Epithelial cell of proximal tubule (primary cell): ENCODE measurements at places on chromosomes 7 and 10. TPM values are rescaled to one million over a fixed set of nuclear protein-coding genes. Genes with fewer than 3 reads are reported as not detected.

The ERV3-1 gene
- 9.7 and 11.0 TPM in 2 replicates for total RNA-seq

The TMEM130 gene
- total RNA-seq: 0.65 and 2.4 TPM in 2 replicates

The KBTBD2 gene
- total RNA-seq: 21.0 and 24.5 TPM in 2 replicates

The EN2 gene
- total RNA-seq: not detected in 2 replicates

The VGF gene
- total RNA-seq: 1.4 and 20.9 TPM in 2 replicates

The CDH23 gene
- total RNA-seq: under 0.01 TPM in 1 of 2 replicates, not detected in the other

The BCCIP gene
- 57.2 and 75.5 TPM in 2 replicates for total RNA-seq

The SLC26A3 gene
- not detected in 2 replicates for total RNA-seq

The LBX1 gene
- not detected in 2 replicates for total RNA-seq

The MTURN gene
- total RNA-seq: 3.4 and 4.7 TPM in 2 replicates

The TUBAL3 gene
- not detected in 2 replicates for total RNA-seq

The ZNF92 gene
- 9.0 and 13.0 TPM in 2 replicates for total RNA-seq

The ZNF467 gene
- 0.07 and 0.12 TPM in 2 replicates for total RNA-seq

The CRHR2 gene
- not detected in 2 replicates for total RNA-seq

The IDI1 gene
- total RNA-seq: 40.7 and 118 TPM in 2 replicates

The HMX2 gene
- not detected in 2 replicates for total RNA-seq

The CHRM2 gene
- total RNA-seq: 0.06 TPM in 1 of 2 replicates, not detected in the other

The CYP2C9 gene
- 1.0 TPM in 1 of 2 replicates, not detected in the other for total RNA-seq
